ENCODE measurements at places on chromosomes 1 and 21.

GRCh38 chr1:96967311-96967710 is 245.7 kb downstream of the PTBP2 start:
- no peak for DNase-seq

GRCh38 chr1:207967703-207968102 is 56.8 kb upstream of the CD34 start:
- DNase-seq, result no peak

- no peak for DNase-seq
Measured at GRCh38 chr1:157114183-157115121, 14.8 kb upstream of the ETV3L start.

DNA sequence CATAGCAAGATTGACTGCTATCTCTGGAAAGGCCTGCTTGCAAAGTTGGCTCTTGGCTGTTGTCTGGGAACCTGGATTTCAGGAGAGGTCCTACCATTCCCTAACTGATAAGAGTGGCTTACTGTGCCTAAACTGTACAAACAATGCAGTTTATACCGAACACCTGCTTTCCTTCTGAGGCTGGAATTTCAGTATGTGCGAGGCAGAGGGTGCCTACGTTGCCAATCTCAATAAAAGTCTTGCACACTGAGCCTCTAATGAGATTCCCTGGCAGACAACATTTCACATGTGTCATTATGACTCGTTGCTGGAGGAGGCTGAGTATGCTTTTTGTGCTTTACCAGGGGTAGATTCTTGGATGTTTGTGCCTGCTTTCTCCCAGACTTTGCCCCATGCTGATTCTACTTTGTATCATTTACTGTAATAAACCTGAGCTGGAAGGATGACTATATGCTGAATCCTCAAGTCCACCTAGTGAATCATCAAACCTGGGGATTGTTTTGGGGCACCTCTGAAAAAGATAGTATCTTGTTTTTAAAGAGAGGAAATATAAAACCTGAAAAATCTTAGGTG is 58.9 kb upstream of the GNG4 start:
- DNase-seq, result no peak

DNA sequence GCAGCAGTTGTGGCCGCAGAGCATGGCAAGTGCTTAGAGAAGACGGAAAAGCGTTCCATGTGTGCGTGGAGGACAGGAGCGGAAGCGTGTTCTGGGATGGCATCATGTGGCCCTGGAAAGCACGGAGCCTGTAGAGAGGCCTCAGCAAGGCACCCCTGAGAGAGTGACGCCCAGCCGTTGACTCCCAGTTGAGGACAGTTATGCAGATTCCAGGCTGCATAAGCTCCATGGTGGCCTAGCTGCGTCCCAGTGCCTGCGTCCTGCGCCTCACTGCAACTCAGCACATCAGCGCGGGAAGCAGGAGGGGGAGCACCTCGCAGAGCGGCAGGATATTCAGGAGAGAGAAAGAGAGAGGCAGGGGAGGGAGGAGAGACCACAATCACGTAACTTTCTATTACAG is 49.0 kb upstream of the TTC34 start:
- DNase-seq, result no peak

DNA sequence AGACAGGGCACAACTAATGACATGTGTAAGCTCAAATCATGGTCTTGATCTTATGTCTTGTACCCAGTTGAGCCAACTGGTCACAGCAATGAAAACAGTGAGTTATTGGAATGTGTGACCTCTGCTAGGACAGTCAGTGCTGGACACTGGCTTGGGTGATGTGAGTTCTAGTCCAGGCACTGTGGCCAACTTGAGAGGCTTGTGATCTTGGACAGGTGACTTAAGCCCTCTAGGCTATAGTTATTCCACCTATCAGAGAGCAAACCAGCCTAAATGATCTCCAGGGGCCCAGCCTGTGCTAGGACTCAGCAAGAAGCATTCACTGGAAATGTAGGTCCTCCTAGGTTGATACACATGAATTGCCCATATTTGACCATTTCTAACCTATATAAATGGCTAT is 1.1 kb downstream of the KCNE2 start:
- no peak for DNase-seq
